ENCODE measurements at places on chromosomes 3 and 15.

DNA sequence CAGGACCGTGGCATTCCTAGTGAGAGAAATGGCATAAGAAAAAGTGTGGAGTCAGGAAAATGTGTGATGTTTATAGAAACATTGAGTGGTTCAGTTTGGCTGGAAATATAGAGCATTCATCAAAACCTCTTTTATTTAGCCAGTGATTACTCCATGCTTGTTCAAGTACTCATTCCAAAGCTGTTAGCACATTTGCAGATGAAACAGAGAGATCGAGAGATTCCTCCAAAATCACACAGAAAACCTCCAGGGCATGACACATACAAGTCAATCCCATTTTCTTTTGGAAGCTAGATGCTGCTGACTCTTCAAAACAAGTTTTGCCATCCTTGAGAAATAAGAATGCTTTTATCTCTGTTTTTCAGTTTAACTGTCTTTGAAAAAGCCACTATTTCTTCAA is 11.5 kb upstream of the MB21D2 start:
- DNase-seq, result no peak

DNA sequence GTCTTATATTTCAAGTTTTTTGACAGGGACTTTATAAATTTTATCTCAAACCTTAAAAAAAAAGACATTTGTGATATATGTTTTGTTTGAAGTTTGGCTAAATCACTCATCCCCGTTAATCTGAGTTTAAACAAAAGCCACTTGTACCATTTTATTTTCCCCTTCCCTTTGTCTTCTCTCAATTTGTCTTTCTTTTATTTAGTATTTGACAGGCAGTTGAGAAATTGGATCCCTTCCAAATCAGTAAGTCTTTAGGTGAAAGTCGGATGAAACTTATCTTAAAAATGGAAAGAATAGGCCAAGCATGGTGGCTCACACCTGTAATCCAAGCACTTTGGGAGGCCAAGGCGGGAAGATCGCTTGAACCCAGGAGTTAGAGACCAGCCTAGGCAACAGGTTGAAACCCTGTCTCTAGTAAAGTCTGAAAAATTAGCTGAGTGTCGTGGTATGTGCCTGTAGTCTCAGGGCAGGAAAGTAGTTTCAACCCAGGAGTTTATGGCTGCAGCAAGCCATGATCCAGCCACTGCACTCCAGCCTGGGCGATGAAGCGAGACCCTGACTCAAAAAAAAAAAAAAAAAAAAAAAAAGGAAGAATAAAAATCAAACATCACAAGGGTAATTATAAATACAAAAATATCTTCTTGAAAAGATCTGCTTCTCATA is 394.6 kb upstream of the TPM1 start:
- DNase-seq, result no peak

DNA sequence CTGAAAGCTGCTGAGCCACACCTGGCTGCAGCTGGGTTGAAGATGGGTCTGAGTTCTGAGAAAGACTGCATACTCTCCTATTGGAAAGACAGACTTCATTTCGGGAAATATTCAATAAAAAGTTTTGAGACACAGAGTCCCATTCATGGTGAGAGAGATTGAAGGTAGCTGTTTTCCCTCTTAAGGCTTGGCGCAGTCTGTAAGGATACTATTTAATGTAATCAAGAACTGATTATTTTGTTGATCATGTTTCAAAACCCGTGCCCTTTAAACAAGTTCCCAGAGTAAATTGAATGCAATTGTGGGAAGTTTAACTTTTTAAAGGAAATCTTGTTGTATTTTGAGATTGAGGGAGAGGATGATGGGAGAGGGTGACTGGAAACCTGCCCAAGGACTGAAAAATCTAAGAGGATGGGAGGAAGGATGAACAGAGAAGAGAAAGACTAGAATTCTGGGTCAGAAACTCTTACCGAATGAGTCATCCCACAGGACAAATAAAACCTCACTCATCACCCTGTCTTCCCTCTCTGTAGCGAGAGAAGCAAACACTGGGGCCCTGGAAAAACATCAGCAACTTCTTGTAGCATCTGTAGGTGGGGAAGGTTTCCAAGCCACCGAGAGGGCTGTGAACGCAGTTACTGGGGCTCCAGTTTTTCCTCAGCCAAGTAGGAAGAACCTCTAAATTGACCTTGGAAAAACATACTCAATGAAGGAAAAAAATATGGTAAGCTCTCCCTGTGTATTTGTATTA is 193.2 kb upstream of the TPRG1 start:
- DNase-seq, result no peak

- DNase-seq, result no peak
Measured at GRCh38 chr3:123331006-123331405, 117.9 kb downstream of the ADCY5 start.

DNA sequence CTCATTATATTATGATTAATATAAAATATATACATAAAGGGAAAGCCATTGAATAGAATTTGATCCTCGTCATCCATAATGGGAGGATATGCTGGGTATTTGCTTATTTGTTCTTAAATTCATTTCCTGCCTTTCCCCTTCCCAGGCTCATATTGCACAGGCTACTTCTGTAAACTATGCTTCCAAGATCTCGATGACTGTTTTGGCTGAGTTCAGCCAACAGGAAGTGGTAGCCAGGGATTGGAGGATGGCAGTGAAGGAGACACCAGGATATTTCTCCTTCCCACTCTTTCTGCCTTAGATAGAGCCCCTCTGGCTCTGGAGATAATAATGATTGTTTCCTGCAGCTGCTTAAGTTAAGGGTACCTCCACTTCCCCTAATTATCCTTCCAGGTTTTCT is 44.3 kb upstream of the DYNC1LI1 start:
- no peak for DNase-seq

GRCh38 chr3:13189639-13190377 is 116.6 kb upstream of the IQSEC1 start:
- DNase-seq, result no peak

GRCh38 chr15:69648775-69649735 is 196.4 kb downstream of the RPLP1 start:
- DNase-seq, result no peak

GRCh38 chr3:176920766-176921160 is 276.5 kb downstream of the TBL1XR1 start:
- DNase-seq, result no peak

- no peak for DNase-seq
Measured at GRCh38 chr3:67601385-67601784, 53.0 kb downstream of the SUCLG2 start.

GRCh38 chr3:180870008-180870699 is 42.3 kb upstream of the FXR1 start:
- DNase-seq, result no peak

- DNase-seq, result no peak
Measured at GRCh38 chr3:24460974-24461373, 33.7 kb downstream of the THRB start.

Data from stimulated activated CD4-positive, alpha-beta T cell treated with anti-CD3 and anti-CD28 coated beads, Interleukin-1b, Interleukin-23, amount 100 ng/mL, for 1 hour (primary cell).